NCI-H1694 treated with DMSO at 0.1 percent for 48 hours (cell line): ENCODE measurements at places on chromosomes 7 and 10.

DNA sequence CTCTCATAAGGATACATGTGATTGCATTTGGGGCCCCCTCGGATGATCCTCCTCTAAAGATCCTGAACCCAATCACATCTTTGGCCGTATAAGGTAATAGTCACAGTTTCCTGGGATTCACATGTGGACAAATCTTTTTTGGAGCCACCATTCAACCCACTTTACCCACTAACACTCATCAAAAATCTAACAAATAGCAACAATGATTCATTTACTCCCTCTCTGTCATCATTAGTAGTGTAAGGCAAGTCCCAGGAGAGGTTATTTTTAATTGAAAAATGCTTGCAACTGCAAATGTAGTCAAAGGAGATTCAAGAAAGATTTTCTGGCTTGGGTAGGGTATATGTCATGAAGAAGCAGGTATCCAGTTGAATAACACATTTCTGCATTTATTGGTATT lies 9.9 kb upstream of the SMKR1 start:
- DNase-seq = no peak

GRCh38 chr7:118040562-118040961 lies 143.4 kb upstream of the LSM8 start:
- no peak for DNase-seq

DNA sequence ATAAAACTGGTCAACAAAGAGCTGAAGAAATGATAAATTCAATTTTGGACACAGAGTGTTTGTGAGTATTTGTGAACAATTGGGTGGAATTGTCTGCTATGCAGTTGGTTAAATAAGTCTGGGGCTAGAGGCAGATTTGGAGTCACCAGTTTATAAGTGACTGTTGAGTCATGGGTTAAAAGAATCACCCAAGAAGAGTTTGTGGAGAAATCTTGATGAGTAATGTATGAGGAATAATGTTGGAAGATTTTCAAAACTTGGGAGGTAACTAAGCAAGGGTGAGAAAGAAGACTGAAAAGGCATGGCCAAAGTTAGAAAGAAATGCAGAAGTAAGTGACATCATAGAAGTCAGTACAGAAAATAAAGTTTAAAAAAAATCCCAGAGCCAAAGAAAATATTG lies 750.7 kb downstream of the MAGI2 start:
- no peak for DNase-seq

- DNase-seq = no peak
Measured at GRCh38 chr10:113569576-113569975, 16.7 kb downstream of the HABP2 start.

DNA sequence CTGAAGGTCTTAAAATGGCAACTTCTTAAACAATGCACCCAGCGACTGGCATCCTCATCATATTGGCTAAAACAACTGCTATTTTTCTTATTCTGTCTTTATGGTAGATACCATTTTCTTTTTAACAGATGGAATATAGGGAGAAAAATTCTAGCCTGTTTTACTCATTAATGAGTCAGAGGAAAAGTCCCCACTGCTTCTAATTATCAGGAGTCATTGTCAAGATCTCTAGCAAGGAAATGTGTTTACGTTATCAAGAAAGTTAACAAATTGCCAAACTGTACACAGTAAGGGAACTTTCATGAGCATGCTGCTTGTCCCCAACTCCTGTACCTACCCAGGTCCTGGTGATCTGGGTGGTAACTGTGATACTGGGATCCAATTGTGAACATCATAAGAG lies 117.7 kb upstream of the KIAA1217 start:
- no peak for DNase-seq

DNA sequence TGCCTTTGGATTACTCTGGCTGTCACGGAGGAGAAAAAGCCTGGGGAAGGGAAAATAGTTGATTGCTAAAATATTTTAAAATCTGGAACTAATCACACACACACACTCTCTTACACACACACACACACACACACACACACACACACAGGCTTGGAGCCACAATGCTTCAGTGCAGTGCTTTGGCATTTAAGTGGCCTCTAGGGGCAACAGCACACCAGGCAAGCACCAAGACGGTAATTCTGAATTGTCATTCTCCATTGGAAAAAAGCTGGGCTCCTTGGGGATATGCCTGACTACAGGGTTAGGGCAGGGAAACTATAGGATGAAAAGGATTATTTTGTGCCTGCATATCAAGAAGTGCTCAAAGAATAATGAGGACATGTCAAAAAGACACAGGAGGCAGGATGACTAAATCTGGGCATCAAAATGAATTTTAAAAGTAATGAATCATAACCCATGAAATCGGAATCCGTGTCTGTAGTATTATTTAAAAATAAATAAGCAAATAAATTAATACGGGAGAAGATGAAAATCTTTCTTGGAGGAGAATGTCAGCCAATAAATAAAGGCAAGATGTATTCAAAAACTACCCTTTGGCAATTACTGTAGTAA lies 30.4 kb upstream of the DDC start:
- peak; percentile 16 for DNase-seq

DNA sequence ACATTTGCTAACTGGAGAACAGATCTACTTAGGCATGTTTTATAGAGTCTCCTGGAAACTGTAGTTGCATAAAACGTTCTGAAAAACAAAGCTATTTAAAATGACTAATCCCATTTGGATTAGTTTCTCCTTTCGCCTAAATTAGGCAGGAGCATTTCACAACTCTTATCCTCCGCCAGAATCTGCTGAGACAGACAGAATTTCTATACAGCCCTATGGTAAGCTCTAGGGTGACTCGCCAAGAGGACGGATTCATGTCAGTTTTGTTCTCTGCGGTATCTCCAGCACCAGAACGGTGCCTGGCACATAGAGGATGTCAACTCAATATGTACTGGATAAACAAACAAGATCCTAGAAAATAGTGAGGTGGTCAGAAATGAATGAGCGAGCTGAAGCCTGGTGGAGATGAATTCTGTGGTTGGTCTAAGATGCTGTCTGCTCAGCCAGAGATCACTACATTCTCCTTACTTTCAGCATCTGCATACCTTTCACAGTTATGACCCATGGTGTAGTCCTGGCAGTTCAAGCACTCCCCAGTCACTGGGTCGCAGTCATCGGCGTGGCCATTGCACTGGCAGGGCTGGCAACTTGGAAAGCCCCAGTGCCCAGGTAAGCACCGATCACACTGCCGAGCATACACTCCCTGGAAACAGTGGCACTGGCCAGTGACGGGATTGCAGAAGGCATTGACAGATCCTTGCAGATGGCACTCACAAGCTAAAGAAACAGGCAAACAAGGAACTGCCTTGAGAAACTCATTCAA lies 44.0 kb downstream of the LAMB1 start:
- no peak for DNase-seq

GRCh38 chr10:13712837-13713581 lies 126.2 kb downstream of the PRPF18 start:
- DNase-seq = no peak

- DNase-seq = no peak
Measured at GRCh38 chr7:108434010-108434409, 22.2 kb downstream of the NRCAM start.

GRCh38 chr10:79149662-79150443 lies 81.1 kb downstream of the ZMIZ1 start:
- DNase-seq = no peak

GRCh38 chr10:132061030-132061429 lies 4.7 kb upstream of the JAKMIP3 start:
- DNase-seq = no peak

DNA sequence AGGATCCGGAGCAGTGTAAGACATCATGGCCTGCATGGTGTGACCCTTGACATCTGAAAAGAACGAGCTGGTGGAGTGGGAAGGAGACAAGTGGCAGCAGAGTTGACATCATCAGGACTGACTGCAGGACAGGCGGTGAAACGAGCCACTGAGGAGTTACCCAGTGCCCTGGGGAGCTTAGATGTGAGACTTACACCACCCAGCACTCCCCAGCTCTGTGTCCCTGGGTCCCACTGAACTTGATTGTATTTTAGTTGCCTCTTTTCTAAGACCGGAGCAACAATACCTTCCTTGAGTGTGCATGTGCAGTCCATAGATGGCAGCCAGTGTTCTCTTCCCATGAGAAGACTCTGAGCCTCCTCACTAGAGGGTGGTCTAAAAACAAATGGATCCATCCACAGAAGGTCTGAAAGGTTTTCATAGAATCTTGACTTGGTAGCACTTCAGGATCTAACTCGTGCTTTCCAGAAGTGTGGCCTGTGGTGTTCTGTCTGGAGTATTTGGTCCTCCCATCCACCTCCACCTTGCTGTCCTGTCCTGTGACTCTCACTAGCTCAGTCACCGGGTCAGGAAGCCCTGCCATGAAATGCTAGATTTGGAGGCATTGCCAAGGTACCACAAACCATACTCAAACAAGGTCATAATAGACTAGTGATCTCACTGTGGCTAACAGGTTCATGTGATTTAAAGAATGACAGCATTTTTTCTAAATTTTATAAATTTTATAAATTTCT lies 59.0 kb downstream of the IKZF1 start:
- no peak for DNase-seq

DNA sequence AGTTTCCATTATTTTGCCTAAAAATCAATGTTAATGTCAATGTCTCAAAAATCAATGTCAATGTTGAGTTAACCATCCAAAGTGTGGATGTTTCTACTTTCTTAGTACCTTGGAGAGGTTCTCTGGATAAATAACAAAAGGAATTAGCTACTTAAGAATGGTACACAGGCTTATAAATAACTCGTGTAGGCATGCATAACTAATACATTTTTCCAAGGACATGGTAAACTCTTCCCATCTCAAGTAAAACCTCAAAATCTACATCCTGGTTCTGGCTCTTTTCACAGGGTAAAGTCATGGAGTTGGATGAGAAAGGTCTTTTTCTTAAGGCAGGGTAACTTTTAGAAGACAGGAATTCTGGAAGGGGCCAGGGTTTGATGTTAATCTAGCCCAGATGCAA lies 59.9 kb downstream of the CAV1 start:
- DNase-seq = no peak

- DNase-seq = peak; percentile 32
Measured at GRCh38 chr10:23516530-23516929, 77.7 kb downstream of the OTUD1 start.

GRCh38 chr10:103395754-103396066 lies 565 bp downstream of the ATP5MK start:
- no peak for DNase-seq

GRCh38 chr7:92528958-92529264 lies 316 bp downstream of the RBM48 start:
- DNase-seq = no peak

GRCh38 chr7:132319481-132319880 lies 256.8 kb downstream of the PLXNA4 start:
- no peak for DNase-seq

- DNase-seq = no peak
Measured at GRCh38 chr7:82507365-82507975, 63.9 kb upstream of the CACNA2D1 start.

- DNase-seq = no peak
Measured at GRCh38 chr10:80458638-80459037, 4.5 kb downstream of the TSPAN14 start.

GRCh38 chr10:117007080-117007479 lies 2.1 kb upstream of the SHTN1 start:
- no peak for DNase-seq

GRCh38 chr7:37920305-37920848 lies at the start of gene EPDR1:
Gene EPDR1, plus strand, starts transcription at chr7:37920640. Its CDS starts 300 bp downstream, at chr7:37920940.
- peak; percentile 78 for DNase-seq

GRCh38 chr7:36971515-36972139 lies 247.3 kb upstream of the AOAH start:
- DNase-seq = no peak

- DNase-seq = no peak
Measured at GRCh38 chr10:129877773-129878371, 86.2 kb downstream of the EBF3 start.

GRCh38 chr7:39360766-39361165 lies 205.4 kb upstream of the YAE1 start:
- no peak for DNase-seq

DNA sequence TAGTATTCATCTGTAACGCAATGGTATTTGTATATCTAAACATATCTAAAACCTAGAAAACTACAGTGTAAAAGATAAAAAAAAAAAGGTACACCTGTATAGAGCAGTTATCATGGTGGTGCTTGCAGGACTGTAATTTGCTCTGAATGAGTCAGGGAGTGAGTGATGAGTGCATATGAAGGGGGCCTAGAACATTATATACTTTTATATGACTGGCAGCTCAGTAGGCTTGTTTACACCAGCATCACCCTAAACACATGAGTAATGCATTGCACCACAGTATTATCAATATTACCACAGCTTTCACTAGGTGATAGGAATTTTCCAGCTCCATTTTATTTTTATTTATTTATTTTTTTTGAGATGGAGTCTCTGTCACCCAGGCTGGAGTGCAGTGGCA lies 40.8 kb downstream of the TRIM24 start:
- DNase-seq = no peak

GRCh38 chr10:113137941-113138685 lies 188.1 kb downstream of the TCF7L2 start:
- no peak for DNase-seq

- no peak for DNase-seq
Measured at GRCh38 chr7:1533547-1534329, 3.2 kb downstream of the MAFK start.

DNA sequence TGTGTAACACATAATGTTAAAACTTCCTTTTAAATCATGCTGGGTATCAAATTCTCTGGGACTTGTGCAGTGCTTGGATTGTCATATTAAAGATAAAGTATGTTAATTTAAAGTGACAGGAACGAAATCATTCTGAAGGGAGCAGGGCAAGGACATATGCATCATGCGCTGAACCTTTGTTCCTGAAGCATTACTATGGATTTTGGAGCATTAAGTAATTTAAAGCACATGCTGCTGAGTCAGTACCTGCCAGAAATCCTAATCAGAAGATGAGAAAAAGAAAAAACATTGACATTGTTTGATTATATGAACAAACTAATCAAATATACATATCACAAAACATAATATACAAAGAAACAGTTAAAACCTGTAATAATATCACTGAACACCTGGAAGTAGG lies 101.4 kb downstream of the MICU1 start:
- no peak for DNase-seq

GRCh38 chr7:143511593-143512047 lies 33.9 kb downstream of the TAS2R41 start:
- no peak for DNase-seq
